Body of pancreas (tissue), 4 donors: ENCODE measurements at places on chromosomes 7 and 10.

GRCh38 chr7:3544202-3544601, 243.2 kb downstream of the SDK1 start:
- DNase-seq: no peak

- DNase-seq: no peak
Observed at GRCh38 chr7:29483219-29484104, 80.2 kb upstream of the PRR15 start.

GRCh38 chr7:44079331-44080021, 2.9 kb downstream of the POLM start:
- DNase-seq: no peak

- no peak for DNase-seq
Observed at GRCh38 chr7:87361320-87361719, 15.9 kb downstream of the CROT start.

- DNase-seq: no peak
Observed at GRCh38 chr7:116546054-116546453, 21.2 kb downstream of the CAV1 start.

GRCh38 chr10:69696073-69696731, 66.2 kb downstream of the FAM241B start:
- peak; percentile 23 for DNase-seq

- no peak for DNase-seq
Observed at GRCh38 chr7:67550801-67551436, 554.3 kb downstream of the TYW1 start.

GRCh38 chr7:121795736-121796135, 77.2 kb upstream of the PTPRZ1 start:
- no peak for DNase-seq

DNA sequence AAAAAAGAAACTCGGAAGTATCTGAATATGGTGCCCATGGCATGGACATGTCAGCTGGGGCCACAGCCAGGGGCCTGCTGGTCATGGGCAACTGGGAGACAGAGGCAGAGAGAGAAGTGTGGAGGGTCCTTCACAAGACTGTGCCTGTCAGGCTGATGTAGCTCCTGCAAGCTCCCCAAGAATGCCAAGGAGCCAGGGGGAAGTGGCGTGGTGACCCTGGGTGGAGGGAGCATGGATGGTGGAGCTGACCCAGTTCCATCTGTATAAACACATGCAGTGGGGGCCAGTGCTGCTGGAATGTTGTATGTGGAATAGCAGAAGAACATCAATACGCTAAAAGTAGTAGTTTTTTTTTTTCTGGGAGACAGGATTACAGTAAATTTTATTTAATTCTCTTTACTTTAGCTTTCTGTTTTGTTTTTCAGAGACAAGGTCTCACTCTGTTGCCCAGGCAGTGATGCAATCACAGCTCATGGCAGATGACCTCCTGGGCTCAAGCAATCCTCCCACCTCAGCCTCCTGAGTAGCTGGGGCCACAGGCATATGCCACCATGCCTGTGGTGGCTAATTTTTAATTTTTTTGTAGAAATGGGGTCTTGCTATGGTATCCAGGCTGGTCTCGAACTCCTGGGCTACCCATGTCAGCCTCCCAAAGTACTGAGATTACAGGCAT, 10.5 kb upstream of the ZMIZ2 start:
- no peak for DNase-seq

DNA sequence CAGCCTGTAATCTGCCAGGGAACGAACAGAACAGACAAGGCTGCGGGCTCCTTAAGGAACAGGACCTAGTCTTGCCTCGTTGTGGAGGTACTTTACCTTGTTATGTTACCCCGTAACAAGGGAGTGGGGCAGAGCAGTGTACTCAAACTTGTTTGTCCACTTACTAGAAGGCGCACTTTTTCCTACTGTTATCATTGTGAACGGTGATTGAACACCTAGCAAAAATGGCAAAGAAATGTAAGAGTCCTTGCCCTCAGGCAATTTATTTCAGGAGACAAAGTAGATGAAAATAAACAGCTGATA, 620 bp upstream of the IMPDH1 start:
- DNase-seq: no peak

DNA sequence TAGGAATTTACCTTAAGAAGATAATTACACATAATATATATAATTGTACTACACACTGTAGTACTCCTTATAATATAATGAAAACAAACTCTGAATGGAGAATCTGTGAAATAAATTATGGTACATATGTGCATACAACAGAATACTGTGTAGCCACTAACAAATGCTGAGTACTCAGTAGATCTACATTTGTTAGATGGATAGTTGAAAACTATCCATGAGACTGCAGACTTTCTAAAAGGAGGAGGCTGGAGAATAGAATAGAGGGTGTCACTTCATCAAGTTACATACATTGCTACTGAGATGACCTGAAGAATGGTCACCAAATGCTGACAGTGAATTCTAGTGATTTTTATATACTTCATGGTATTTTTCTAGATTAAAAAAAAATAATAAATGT, 68.7 kb upstream of the OGDHL start:
- no peak for DNase-seq

GRCh38 chr10:78339251-78339650, 305.6 kb downstream of the RPS24 start:
- peak; percentile 9 for DNase-seq

- DNase-seq: no peak
Observed at GRCh38 chr7:143205560-143206293, 16.1 kb upstream of the TAS2R40 start.

DNA sequence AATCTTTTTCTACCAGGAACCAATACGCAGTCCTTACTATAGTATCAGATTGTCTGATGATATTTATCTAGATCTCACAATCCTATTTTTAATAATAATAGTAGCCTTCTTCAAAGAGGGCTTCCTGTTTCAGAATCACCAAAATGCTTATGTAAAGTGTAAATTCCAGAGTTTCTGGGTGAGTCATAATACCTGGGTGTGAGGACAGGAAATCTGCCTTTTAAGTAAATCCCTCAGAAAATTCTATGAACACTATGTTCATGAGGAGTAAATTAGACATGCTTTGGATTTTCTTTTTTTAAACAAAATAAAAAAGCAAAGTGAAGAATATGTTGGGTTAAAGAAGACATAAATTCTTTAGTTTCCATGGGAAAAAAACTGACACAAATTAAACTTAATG, 20.5 kb downstream of the DKK1 start:
- DNase-seq: no peak

DNA sequence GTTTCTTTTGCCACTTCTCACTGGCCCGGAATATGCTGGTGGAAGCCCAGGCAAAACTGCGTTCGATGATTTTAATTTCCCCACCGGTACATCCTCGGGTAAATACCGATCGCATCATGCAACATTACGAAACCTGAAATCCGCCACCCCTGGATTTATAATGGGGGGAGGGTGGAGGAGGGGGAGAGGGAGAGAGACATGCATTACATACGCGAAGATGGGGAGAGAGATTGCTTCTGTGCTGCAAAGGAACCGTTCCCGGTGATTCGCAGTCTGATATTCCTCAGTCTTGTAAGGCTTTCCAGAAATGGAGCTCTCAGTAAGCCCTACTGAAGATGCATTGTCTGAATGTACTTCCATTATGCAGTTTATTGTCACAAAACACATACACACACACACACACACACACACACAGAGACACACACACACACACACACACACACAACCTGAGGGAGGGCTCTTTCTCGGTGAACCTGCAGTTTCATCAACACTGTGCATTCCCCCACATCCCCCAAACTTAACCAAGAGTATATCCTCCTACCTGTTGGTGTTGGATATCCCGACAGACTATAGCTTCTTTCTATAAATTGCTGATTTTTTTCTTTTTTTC, 741 bp downstream of the GPR85 start:
- DNase-seq: peak; percentile 1

DNA sequence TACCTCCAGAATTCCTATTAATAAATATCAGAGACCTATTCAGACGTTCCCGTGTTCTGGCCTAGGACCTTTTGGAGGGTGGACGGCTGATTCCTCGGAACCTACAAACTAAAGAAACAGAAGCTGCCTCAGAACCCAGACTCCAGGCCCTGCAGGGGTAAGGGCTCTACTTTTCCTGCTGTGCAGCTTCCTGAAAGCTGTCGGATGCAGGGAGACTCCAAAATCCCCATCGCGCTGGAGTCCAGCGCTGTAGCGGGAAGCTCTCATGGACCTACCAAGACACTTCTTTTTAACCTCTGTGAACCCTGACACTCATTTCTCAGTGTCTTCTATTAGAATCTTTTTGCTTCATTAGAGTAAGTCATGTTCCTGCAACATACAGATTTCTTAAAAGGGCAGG, 244.5 kb upstream of the PITRM1 start:
- DNase-seq: no peak

DNA sequence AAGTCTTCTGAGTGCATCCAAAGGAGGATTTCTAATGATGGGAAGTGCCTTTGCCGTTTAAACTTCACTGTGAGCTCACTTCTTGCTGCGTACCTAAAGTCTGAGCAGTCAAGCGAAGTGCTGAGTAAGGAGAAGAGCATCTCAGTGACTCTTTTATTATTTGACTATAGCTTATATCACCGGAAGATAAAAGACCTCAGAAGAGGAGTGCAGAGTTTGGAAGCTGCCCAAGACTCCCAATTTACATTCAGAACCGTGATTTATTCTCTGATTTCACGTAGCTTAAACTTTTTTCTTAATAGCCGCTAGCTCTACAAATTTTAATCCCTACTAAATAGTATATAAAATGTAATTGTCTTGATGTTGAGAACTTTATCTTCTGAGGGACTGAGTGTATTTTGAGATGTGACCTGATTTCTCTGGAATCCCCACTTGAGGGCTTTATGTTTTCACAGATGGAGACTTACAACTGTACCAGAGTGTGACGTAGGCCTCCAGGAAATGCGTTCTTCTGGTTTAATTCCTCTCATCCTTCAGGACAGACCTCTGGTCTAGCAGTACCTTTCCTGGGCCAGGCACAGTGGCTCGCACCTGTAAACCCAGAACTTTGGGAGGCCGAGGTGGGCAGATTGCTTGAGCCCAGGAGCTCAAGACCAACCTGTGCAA, 51.1 kb downstream of the CAMK1D start:
- DNase-seq: no peak

GRCh38 chr7:83161186-83161585, 1.5 kb downstream of the PCLO start:
- no peak for DNase-seq

DNA sequence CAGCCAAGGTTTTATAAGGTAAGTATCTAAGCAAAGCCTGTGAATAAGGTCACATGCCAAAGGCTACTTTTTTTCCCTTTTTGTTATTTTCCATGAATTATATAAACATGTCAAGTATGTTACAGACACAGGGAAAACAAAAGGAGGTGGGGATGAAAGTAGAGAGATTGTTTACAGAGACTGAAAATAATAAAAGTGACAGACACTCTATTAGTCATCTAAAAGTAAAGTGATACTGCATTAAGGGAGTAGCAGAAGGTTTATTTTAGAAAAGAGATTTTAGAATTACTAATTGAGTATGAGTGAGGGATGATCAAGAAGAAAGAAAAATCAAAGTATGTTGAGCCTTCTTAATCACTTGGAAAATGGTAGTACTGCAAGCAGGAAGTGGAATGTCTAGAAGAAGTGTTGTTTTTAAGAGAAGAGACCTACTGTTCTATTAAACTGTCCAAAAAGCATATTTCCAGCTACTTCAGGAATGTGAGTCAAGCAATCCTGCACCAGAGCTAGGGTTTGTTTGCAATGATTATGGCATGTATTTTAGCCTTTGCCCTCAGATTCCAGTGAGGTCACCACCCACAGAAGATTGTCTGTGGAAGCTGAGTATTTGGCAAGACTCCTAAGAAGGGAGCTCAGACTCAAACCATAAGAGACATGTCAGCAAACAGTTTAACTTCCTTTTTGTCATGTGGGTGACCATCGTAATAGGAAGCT, 177.9 kb upstream of the PLXDC2 start:
- DNase-seq: peak; percentile 65

DNA sequence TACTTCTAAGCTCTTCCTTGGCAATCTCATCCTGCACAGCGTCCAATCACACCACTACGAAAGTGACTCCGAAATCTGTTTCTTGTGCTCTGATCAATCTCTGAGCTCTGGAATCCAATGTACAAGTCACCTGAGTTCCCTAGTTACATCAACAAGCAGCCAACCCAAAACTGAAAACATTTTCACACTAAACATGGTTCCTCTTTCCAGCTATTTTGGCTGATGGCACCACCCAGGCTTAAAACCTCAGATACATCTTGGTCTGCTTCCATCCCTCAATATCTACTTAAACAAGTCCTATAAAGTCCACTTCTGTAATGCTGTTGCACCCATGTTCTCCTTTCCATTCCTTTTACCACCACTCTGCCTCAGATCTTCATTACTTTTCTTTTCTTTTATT, 3.6 kb downstream of the BLOC1S2 start:
- no peak for DNase-seq

GRCh38 chr10:78260141-78260540, 226.5 kb downstream of the RPS24 start:
- no peak for DNase-seq

DNA sequence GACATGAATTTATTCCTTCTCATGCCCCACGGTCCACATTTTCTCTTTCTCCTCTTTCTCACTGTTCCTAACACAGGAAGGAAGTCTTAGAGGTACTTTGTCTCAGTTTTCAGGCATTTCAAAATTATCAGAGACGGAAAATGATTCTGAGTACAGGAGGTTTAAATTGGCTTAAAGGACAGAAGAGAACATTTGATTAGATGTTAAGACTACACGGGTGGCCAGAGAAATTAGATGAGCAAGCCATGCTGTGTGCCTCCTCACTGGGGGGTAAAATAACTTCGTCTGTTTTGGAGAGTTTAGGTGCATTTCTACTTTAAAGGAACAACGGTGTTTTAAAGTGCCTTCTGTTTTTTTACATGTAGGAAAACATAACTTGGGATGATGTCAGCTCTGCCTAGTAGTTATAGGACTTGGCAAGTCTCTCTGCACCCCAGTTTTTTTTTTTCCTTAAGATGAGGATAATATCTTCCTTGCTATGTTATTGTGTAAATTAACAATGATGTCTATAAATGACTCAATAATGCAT, 66.9 kb downstream of the MCMBP start:
- no peak for DNase-seq

- no peak for DNase-seq
Observed at GRCh38 chr7:30805931-30806330, 34.7 kb downstream of the MINDY4 start.

DNA sequence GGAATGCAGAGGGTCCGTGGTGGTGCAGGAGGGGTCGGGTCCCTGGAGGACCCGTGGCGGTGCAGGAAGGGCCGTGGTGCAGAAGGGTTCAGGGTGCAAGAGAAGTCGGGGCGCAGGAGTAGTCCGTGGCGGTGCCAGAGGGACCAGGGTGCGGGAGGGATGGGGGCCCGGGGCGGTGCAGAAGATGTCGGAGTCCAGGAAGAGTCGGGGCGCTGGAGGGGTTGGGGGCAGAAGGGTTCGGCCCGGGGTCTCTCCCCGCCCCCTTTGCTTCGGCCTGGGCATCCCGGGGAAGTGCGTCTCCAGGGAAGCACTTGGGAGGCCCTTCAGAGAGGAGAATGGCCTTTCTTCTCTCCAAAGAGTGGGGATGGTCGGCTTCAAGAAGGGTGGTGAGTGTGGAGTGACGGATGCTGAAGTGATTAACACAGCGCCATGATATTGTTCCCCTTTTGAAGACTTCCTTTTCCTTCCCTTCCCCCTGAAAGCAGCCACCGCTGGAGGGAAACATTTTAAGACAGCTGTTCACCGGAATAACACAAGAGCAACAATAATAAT, 997 bp downstream of the WDR37 start:
- DNase-seq: no peak

- DNase-seq: no peak
Observed at GRCh38 chr10:124727361-124727960, 16.7 kb downstream of the FAM53B start.

- DNase-seq: peak; percentile 38
Observed at GRCh38 chr10:103493916-103494877, 692 bp downstream of the NEURL1 start.
